ENCODE measurements at places on chromosomes 1 and 21.

GRCh38 chr1:8294170-8294697, 23.7 kb upstream of the SLC45A1 start:
- DNase-seq = no peak

GRCh38 chr1:34711485-34711884, 43.4 kb upstream of the GJB5 start:
- no peak for DNase-seq

- no peak for DNase-seq
These were observed 58.4 kb downstream of the SAMSN1 start for GRCh38 chr21:14487490-14488432.

- DNase-seq = peak; percentile 26
These were observed 33.6 kb upstream of the GNG5 start for GRCh38 chr1:84539972-84540371.

- DNase-seq = no peak
These were observed 23.6 kb downstream of the SPATA46 start for GRCh38 chr1:162353078-162353477.

GRCh38 chr1:27403065-27403726, 10.8 kb downstream of the GPR3 start:
- DNase-seq = peak; percentile 80

DNA sequence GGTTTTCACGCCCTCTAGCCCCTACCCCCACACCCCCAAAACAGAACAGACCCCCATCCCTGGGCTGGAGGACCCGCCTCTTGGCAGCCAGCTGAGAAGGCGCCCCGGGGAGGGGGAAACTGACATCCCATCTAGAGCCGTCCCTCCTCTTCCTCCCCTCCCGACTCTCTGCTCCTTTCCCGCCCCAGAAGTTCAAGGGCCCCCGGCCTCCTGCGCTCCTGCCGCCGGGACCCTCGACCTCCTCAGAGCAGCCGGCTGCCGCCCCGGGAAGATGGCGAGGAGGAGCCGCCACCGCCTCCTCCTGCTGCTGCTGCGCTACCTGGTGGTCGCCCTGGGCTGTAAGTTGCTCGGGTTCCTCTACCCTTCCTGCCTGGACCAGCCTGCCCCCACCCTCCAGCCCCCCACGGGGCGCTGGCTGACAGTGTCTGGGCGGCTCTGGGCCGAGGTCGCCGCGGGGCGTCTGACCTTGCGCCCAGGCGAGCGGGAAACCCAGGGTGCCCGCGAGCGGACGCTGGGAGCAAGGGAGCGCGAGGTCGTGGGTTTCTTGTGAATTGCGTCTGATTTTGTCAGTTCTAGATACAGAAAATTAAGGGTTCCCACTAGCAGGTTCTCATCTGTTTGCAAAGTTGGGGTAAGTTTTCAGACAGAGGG, 618 bp downstream of the JAM2 start:
- peak; percentile 46 for DNase-seq

- peak; percentile 36 for DNase-seq
These were observed 49.4 kb upstream of the DESI2 start for GRCh38 chr1:244603498-244603897.

DNA sequence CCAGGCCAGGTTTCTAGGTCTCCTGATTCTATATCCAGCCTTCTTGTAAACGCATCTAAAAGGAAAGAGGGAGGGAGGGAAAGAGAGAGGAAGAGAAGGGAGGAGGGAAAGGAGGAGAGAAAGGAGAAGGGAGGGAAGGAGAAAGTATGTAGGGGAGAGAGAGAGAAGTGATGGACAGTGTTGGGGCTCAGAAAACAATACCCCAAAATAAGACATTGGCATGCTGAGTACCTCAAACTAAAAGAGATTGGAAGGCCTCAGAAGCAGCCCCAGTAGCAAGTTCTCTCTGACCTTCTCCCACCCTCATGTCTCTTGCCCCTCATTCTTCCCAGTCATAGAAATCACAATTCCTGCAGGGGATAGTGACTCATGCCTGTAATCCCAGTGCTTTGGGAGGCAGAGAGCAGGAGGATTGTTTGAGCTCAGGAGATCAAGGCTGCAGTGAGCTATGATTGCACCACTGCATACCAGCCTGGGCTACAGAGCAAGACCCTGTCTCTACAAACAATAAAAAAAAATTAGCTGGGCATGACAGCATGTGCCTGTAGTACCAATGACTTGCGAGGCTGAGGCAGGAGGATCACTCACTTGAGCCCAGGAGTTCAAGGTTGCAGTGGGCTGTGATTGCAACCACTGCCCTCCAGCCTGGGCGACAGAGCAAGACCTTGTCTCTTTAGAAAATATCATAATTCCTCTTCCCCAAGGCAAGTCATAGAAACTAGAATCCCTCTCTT, 51.2 kb downstream of the DNTTIP2 start:
- DNase-seq = peak; percentile 76

GRCh38 chr1:204723131-204723787, 37.7 kb upstream of the LRRN2 start:
- no peak for DNase-seq

DNA sequence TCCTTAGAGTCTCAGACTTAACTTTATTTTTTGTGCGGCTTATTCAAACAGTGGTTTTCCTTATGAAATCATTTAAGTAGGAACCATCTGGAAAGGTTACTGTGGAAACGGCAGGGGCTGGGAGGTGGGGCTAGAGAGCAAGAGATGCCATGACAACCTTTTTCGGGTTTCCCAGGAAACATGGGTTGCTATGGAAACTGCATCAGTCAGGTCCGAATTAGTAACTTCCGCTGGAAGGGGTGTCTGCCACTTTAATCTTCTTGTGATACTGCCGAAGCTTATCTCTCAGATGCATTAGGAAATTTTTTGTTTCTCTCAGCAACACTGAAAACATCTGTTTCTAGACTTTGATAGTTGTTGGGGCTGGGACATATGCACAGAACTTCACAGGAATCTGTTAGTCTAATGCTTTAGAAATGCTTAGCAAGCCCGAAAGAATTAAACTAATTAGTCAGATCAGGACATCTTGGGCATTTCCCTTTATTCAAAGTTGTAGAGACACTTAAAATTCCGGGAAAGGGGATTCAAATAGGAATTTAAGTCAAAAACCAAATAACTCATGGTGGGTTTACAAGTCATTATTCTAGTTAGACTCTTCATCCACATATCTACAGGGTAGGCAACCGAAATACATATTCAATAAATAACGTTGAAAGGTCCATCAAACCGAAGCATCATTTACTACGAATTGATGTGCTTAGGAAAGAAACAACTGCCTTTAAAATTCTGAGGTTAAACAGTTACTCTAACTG, 2.6 kb downstream of the KCNA3 start:
- DNase-seq = peak; percentile 41

DNA sequence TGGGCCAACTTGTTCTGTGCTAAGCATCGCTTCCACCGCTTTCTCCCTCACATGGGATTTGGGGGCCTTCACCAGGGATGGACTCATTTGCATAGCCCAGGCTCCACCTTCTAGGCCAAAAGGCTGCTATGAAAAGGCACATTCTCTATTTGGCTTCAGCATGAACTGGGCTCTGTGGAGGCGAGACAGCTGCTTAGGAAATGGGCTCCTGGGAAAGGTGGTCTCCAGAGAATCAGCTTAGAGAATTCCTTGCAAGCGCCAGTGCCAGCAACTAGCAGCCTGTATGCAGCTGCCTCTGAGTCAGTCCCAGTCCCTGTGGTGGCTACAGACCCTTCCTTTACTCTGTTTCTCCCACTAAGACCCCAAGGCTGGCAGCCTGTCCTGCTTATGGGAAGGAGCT, 214.5 kb downstream of the HIVEP3 start:
- no peak for DNase-seq

DNA sequence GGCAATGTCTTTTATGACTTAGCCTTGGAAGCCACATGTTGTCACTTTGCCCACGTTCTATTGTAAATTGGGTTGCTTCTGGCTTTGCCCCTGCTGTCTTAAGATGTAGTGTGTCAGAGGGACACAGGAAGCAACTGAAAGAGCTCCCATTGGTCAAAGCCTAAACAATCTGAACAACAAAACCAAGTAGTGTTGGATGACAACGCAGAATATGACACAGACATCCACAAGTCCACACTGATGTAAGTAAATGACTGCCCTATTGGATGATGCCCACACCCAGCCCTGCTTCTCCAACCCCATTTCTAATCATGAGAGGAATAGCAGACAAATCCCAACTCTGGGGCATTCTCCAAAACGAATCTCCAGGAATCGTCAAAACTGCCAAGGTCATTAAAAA, 50.7 kb downstream of the ELF3 start:
- DNase-seq = no peak

DNA sequence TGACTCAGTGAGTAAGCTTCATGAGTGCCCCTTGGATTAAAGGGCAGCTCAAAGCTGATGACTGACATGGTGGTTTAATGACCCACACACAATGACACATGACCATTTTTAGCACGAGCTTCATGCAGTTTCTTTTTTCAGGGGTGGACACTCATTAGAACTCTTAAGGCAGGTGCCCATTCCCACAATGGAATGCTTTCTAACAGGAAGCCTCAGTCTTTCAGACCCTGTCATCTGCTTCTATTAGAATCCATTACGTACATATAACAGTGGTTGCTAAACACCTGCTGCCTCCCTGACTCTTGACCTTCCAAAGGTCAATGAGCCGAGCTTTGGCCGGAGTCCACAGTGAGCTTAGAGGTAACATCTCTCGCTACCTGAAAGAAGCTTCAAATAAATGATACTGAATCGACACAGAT, 27.4 kb downstream of the AKNAD1 start:
- peak; percentile 22 for DNase-seq

GRCh38 chr1:226520640-226521355, 27.8 kb upstream of the STUM start:
- DNase-seq = no peak

DNA sequence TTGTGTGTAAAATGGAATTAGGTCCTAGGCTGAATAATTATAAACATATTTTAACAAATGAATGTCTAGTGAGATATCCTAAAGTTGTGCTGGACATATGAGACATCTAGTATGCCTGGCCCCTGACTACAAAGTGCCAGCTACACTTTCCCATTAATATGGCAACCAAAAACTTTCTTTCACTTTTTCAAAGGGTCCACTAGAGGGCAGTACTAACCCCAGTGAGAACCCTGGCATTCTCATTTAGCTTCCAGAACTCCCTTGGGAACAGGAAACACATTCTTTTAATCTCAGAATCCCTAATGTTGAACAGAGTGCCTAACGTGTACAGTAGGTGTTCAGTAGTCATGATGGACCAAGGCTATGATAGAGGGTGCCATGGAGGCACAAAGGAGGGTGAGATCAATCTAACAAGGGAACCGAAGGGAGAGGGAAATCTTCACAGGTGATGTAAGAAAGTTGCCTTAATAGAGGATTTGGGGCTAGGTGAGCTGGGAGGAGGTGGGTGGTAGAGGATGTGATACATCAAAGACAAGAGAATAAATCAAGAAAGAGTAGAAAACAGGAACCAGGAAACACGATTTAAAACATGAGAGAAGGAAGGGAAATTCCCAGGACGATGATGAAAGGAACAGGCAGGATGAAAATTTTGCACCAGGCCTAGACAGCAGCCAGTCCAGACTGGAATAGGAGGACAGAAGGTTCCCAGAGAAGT, 41.6 kb downstream of the NSL1 start:
- DNase-seq = peak; percentile 84

GRCh38 chr1:94033849-94034248, 87.1 kb downstream of the ABCA4 start:
- DNase-seq = no peak

DNA sequence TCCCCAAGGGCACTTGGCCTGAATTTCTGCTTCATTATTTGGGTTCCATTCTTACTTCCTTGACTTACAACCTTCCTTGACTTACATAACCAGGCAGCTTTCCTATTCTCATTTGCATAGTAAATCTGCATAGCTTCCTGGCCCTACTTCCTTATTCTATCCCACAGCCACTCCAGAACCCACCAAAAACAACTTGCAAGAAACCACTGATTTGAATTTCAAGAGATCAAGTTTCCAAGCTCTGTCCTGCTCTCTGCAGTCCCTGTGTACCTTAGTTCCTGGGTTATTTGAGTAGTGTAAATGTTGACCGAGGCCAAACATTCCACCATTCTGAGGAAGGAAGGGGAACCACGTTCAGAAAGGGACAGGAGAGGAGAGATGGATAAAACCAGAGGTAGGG, 603.3 kb downstream of the PTPRC start:
- no peak for DNase-seq

DNA sequence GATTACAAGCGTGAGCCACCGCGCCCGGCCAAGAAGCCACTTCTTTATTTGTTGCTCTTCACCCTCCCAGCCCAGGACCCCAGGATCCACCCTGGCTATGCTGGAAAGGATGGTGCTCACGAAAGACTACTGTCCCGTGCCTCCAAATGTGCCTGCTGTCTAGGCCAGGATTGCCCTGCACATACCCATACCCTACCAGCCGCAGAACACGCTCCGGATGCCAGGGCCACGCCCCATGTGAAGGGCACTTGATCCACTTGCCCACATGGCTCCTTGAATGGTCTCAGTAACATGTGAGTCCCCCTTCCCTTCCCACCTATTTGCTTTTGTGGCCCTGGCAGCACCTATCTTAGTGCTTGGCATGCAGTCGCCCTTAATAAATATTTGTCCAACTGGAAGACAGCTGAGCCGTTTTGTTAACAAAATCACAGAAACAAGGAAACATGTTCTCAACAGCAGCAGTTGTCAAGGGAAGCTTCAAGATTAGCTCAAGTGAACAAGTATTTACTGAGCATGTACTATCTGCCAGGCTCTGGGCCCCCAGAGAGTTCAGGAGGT, 13.8 kb upstream of the UBXN10 start:
- DNase-seq = no peak

DNA sequence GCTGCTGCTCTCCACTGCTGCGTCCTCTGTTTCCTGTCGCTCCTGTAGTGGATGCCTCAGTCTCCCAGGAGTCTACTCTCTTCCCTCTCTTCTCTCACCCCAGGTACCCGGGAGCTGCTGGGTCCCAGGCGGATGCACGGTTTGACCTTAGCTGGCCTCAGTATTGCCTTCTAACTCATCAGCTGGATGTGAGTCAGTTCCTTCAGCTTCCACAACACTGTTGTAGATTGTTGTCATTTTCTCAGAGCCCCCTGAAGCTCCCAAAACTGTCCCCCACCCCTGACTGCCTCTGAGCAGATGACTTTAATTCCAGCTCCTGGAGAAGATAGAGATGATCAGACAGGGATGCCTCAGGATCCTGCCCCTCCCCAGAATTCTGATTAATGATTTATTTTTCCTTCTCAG, 7.2 kb downstream of the CNIH3 start:
- DNase-seq = peak; percentile 80

DNA sequence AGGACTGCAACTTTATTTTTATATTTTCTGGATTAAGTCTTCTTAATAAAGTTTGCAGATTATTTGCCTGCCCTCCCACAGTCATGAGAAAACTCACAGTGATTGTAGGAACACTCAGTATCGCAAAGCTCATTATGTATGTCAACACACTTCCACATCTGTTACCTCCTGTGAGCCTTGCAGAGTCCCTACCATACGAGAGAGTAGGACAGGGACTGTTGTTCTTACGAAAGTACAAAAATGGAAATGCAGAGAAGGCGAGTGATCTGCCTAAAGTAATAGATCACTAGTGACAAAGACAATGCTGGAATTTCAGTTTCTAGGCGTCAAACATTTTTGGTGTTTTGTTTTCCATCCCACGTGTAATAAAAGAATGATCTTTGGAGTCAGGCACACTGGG, 131.7 kb downstream of the SYT2 start:
- peak; percentile 60 for DNase-seq

GRCh38 chr1:234701737-234702341, 91.9 kb upstream of the IRF2BP2 start:
- DNase-seq = no peak

GRCh38 chr1:171645553-171646248, 6.8 kb downstream of the MYOC start:
- DNase-seq = no peak

Data from fibroblast of skin of right biceps (primary cell).